ENCODE measurements at places on chromosomes 4 and X.
A peak's percentile ranks its signal among the peaks of the same experiment; 100 is the strongest.

- no peaks in the 10 kb centered on the region for H3K27me3 ChIP-seq
- no peak overlapping the region for H3K4me3 ChIP-seq
- no peak overlapping the region for H3K27ac ChIP-seq
- no peaks in the 10 kb centered on the region for H3K36me3 ChIP-seq
- H3K4me1 ChIP-seq: no peaks in the 10 kb centered on the region
These were observed 68.9 kb downstream of the ARHGAP24 start for GRCh38 chr4:85543832-85544231.

- peak overlapping the region; percentile 30 for H3K27ac ChIP-seq
- no peaks in the 10 kb centered on the region for H3K27me3 ChIP-seq
- H3K36me3 ChIP-seq: no peaks in the 10 kb centered on the region
- DNase-seq: peak; percentile 65
These were observed 41.3 kb downstream of the DOCK11 start for GRCh38 chrX:118536687-118537461.

- H3K4me1 ChIP-seq: peaks cover 6% of the 10 kb centered on the region
- no peaks in the 10 kb centered on the region for H3K27me3 ChIP-seq
- H3K4me3 ChIP-seq: no peak overlapping the region
- H3K36me3 ChIP-seq: no peaks in the 10 kb centered on the region
These were observed 466.8 kb upstream of the FAM241A start for GRCh38 chr4:111678479-111678878.

- no peak overlapping the region for H3K27ac ChIP-seq
- no peaks in the 10 kb centered on the region for H3K36me3 ChIP-seq
- H3K27me3 ChIP-seq: no peaks in the 10 kb centered on the region
- no peak overlapping the region for H3K4me3 ChIP-seq
These were observed 40.6 kb downstream of the GABRB1 start for GRCh38 chr4:47071901-47072341.

DNA sequence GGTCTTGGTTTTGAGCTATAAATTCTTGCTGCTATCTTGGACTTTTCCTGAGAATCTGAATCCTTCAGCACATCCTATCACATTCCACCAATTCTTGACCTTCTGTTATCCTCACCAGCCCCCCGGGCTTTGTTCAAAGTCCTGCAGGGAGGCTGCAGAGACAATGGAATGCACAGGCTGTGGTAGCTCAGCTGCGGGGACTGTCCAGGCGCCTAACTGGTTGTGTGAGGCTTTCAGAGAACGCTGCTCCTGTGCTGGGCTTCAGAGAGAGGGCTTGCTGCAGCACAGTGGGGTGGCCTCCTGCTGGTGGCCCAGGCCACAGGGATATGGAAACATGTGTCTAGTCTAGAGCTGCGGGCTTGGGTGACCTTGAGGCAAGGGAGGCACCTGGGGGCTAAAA is 196.3 kb upstream of the GATB start:
- DNase-seq: peak; percentile 73
- no peaks in the 10 kb centered on the region for H3K36me3 ChIP-seq
- 0 out of 2 replicates have a peak, but pooled peaks cover 8% of the 10 kb centered on the region for H3K4me1 ChIP-seq
- no peaks in the 10 kb centered on the region for H3K27me3 ChIP-seq
- no peak overlapping the region for H3K27ac ChIP-seq

DNA sequence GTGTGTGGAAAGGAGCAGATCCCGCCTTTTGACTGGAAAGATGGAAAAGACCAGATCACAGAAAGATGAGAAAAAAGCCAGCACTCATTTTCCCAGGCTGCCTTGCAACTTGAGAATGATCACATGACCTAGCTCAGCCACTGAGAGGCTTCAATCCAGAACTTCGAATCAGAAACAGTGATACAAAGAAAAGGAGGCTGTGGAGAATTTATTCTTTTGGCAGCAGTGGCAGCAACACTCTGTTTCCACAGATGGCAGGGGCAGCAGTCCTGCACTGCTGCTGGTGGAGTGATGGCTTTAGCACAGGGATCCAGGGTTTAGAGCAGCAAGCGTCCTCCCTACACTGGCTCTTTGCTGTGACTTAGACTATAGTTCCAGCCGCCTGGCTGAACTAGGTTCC is 77.8 kb upstream of the SH3RF1 start:
- DNase-seq: no peak
- no peaks in the 10 kb centered on the region for H3K27me3 ChIP-seq
- H3K27ac ChIP-seq: no peak overlapping the region
- H3K4me1 ChIP-seq: no peaks in the 10 kb centered on the region
- H3K4me3 ChIP-seq: no peak overlapping the region
- H3K36me3 ChIP-seq: no peaks in the 10 kb centered on the region
